Fibroblast of upper back skin (primary cell): ENCODE measurements at places on chromosomes 1 and 21.

GRCh38 chr1:226938903-226939437 is 1.1 kb upstream of the COQ8A start:
- peak; percentile 43 for DNase-seq

DNA sequence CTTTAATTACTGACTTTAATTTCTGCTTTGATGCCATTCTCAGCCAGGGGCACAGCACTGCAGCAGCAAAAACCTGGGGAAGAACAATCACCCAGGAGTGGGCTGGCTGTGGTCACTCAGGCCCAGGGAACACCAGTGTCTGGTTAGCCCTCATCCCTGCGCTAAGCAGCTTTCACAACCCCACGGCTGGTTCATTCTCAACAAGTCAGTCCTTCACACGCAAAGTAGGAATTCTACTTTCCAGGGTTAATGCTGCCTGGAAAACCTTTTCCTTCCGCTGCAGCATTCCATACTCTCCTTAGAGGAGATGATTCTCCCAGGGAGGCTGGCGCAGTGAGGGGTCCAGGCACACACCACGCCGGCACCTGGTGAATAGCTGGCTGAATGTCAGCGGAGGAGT is 24.3 kb upstream of the KCNE1 start:
- peak; percentile 72 for DNase-seq

GRCh38 chr21:15160136-15160535 is 95.3 kb upstream of the NRIP1 start:
- no peak for DNase-seq

- no peak for DNase-seq
Measured at GRCh38 chr1:9478021-9478420, 61.2 kb upstream of the SLC25A33 start.

GRCh38 chr1:47579809-47580208 is 142.0 kb downstream of the FOXD2 start:
- no peak for DNase-seq

- DNase-seq = no peak
Measured at GRCh38 chr1:31575369-31576140, 760 bp upstream of the TINAGL1 start.

- DNase-seq = peak; percentile 19
Measured at GRCh38 chr21:36325373-36326010, 5.5 kb downstream of the MORC3 start.

DNA sequence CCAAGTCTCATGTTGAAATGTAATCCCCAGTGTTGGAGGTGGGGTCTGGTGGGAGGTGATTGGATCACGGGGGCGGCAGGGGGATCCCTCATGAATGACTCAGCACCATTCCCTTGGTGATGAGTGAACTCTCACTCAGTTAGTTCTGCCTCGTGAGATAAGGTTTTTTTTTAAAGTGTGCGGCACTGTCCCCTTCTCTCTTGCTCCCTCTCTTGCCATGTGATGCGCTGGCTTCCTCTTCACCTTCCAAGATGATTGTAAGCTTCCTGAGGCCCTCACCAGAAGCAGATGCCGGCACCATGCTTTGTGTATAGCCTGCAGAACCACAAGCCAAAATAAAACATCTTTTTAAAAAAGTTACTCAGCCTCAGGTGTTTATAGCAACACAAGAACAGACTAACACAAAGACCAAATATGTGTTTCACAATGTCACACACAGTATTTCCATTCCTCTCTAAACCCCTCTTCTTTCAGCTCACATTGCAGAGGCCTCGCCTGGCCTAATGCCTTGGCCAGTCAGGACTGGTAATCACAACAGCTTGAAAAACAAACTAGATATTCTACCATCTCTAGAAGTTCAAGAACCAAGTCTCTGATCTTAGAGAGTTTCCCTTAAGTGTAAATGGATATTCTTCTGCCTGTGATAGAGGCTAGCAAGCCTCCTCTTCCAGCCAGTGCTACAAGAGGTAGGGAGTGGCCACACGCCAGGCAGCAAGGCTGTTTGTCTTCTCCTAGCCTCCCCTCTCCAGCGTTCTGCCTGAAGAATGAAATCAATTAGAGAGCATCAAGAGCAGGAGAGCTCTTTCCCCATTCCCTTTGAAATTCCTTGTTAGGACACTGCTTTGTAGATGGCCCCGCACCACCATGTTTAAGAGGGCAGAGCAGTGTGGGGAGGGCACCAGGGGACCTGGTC is 19.6 kb upstream of the RAP1A start:
- no peak for DNase-seq

- DNase-seq = no peak
Measured at GRCh38 chr21:31503939-31504338, 155.6 kb upstream of the SOD1 start.

- DNase-seq = no peak
Measured at GRCh38 chr1:81156887-81157286, 643.8 kb upstream of the ADGRL2 start.

DNA sequence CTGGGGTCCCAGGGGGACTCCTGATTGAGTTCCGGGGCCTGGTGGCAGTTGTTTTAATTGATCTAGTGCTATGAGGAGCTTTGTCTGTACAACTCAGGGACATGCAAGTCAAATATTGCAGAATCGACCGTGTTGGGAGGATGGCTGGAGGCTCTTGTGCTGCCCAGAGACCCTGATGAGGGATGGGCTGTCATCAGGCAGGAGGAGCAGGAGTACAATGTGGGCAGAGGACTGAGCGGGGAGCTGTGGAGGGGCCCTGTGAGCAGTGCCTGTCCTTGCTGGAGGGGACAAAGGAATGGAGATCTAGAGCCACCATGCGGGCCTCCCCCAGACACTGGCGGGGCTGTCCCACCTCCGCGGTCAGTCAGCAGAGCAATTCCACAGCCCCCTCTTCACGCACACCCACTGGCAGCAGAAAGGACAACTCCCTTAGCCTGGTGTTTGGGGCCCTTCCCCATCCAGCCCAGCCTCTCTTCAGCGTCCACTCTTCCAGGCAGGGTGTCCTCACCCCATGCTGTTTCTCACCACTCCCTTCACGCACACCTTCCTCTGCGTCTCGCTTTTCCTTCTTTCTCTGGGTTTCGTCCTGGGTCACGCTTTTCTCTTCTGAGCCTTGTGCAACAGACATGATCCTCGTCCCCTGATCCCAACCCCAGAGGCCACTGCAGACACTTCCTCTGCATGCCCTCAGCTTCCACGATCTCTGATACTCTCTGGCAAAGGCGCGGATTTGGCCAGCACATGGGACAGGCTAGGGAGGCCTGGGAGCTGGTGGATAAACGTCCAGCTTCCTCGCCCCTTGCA is 122.6 kb downstream of the GRIK3 start:
- DNase-seq = no peak

GRCh38 chr1:101025283-101025656 is 314 bp downstream of the DPH5 start:
- DNase-seq = peak; percentile 18

DNA sequence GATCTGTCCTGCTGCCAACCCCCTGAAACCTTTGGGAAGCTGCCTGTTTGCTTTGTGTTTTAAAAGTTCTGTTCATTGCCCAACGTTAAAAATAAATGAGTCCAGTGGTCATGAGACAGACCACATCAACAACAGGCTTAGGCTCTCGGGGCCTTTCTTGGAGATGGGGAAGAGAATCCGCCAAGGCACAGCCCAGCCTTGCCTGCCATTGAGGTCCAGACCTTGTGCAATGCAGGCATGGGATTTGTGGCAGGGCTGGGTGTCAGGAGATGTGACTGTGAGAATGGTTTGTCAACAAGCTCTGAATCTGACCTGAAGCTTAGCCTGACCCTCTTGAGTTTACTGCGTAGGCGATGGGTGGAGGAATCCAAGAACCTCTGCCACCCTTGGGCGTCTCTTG is 4.2 kb downstream of the SPSB1 start:
- DNase-seq = no peak

DNA sequence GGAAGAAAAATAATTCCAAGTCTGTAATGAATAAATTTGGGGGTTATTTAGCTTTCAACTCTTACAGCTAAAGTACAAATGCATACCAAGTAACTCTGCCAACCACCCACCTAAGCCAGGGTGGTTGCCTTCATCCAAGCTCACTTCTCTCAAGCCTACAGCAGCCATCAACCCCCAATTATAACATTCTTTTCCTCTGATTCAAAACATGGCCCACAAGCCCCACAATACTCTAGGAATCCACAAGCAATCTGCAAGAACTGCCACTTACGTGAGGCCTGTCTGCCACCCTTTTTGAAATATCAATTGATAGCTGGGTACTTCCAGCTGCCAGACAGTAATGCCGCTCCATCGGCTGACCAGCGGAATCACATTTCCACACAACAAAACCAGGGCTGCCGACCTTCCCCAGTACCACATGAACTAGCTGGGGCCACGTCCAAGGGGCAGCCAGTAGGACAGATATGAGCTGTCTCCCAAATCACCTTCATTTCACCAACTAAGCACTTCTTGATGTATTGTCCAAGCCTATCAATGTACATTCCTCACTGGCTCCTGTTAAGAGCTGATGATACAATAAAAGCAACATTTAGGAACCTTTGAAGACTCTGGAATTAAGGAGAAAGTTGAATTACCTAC is 3.2 kb downstream of the LBR start:
- peak; percentile 79 for DNase-seq
